Stromal cell of bone marrow (primary cell): ENCODE measurements at places on chromosomes 3 and 15.

DNA sequence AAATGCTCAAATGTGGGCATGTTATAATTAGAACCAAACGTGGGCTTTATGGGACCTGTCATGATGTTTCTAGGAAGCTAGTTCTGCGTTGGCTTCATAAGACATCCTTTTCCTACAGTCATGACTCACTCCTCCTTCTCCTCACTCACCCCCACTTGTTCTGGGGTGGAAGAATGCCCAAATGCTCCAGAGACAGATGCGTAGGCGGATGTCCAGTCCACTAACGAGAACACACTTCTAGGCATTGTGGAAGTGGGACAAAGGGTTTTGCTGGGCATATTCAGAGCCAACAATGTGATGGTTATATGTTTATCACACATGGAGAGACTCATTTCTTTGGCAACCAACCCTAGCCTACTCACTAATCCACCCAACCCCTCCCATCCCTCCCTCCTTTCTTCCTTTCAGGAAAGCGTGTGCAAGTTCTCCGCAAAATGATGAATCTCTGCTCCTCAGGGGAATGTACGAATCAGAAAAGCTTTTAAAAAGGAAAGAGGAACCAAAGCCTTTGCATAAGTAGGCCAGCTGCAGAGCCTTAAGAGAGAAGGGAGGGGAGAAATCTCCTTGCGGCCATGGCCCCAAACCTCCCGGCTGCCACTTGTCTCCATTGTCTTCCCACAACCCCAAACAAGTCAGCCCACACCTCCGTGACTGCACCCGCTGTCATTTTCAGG lies 123.0 kb upstream of the SPRED1 start:
- peak; percentile 100 for DNase-seq

- DNase-seq = no peak
These were observed 29.9 kb downstream of the IGSF10 start for GRCh38 chr3:151430821-151431484.

- peak; percentile 84 for DNase-seq
These were observed 759 bp downstream of the AMOTL2 start for GRCh38 chr3:134373271-134374104.

DNA sequence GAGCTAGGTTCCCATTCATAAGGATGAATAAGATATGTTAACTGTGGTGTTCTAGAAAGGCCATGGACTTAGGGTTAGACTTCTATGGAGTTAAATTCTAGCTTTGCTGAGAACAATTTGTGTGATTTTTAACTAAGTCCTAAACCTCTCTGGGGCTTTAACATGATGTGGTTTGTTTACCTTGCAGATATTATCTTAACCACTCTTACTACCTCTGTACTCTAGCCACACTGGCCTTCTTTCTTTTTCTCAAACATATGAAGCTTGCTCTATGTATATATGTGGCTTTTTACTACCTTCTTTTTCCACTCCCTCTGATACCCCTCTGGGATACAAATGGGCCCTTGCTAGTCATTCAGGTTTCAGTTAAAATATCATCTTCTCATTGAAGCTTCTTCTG lies 108.4 kb downstream of the ZNF609 start:
- DNase-seq = no peak

- DNase-seq = no peak
These were observed 11.2 kb upstream of the P2RY1 start for GRCh38 chr3:152823781-152824180.

DNA sequence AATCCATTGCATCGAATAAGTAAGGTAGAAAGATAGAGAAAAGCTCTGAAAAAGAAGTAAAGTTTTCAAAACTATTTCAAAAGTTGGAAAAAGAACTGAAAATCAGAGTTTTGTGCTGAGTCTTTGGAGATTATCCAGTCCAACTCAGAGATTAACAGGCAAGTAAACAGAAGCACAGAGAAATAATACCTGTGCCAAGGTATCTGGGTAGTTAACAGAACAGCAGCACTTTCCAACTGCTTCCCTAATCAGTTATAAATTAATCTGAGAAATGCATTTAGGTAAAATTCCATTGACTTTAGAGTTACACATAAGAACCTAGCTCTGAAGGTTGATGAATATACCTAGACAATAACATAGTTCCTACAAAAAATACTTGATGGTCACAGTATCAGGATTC lies 355.3 kb downstream of the TBC1D5 start:
- DNase-seq = no peak

GRCh38 chr3:146709969-146710368 lies 104.8 kb upstream of the PLSCR5 start:
- DNase-seq = peak; percentile 13

DNA sequence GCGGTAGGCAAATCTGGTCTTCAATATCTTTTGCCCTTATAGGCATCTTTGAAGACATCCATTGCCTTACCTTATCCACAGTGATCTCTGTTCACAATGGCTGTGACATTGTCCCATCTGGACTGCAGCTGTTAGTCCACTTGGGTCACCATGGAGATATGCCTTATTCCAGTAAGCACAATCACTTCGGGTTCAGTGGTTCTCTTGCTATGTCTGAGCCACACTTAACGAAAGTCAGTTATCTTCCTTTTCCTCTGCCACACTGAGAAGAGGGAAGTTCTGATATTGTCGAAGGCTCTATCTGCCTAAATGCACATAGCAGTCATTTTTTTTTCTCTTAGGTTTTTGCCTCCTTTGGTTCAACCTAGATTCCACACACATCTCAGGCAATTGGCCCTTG lies 119.0 kb upstream of the SATB1 start:
- DNase-seq = no peak

GRCh38 chr3:65888980-65889706 lies 149.6 kb downstream of the MAGI1 start:
- peak; percentile 93 for DNase-seq

DNA sequence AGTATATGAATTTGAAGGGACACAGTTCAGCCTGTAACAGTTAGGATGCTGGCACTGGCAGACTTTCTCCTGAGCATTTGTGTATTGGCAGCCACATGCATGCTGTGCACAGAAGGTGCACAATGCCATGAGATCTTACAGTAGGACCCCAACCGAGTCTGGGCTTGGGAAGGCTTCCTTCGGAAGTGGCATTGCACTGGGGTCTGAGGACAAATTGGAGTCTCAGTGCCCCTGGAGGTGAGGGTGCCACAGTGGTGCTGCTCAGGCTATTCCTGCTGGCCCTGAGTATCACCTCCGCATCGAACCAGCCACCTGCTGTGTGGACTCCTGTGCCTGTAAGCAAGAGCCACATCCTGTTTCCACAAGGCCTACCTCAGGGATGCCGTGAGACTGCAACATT lies 99.5 kb downstream of the DNAJB8 start:
- no peak for DNase-seq

- no peak for DNase-seq
These were observed 43.9 kb downstream of the SRGAP3 start for GRCh38 chr3:9205345-9206143.

DNA sequence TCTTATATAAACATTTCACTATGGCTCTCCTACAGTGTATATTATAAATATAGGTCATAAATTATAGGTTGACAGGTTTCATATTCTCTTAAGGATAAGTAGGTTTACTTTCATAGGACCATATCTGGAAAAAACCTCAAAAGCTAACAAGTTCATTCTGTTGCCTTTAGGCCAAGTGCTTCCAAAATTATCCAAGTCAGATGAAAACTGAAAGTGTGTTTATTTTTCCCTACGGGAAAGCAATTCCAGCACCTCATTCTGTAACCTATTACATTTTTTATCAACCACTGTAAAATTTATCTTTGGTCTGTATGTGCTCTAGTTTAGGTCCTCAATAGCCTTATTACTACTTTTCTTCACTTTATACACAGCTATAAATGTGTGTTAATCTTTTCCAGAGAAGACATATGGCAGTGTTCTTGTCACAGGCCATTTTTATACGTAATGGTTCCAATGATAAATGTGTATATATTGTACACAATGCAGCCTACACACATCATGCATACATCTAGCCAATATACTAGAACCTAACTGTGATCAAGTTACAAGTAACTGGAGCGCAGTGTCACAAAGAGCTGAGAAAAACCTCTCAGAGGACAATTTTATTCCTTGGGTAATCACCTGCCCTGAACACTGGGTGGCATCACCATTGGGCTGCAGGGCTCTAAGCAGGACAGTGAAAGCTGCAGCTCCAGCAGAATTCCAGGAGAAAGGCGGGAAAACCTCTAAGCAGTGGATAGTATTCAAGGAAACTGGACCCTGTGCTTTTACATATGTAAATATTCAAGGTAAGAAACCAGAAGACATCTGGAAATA lies 251.3 kb downstream of the CTNNB1 start:
- DNase-seq = no peak

DNA sequence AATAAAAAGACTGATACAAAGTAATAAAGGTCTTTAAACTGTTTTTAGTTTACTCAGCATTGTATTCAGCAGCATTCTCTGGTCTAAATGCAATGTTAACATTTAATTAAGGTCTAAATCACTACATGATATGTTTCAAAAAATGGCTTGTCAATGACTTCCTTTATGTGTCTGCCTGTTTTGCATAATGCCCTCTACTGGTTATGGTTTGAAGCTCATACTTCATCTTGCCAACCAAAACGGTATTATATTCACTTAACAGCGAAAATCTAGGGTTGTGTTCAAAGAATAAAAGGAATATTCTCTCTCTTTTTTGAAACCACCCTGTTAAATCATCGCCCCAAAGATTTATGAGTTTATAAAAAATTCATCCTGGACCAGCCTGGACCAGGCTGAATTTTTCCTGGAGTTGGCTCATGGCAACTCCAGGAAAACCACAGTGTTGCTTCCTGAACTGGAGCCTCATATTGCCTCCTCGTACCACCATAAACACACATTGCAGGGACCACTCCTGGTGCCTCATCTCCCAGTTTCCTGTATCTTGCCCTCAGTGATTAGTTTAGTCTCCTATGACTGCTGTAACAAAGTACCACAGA lies 6.7 kb upstream of the NCEH1 start:
- DNase-seq = no peak

DNA sequence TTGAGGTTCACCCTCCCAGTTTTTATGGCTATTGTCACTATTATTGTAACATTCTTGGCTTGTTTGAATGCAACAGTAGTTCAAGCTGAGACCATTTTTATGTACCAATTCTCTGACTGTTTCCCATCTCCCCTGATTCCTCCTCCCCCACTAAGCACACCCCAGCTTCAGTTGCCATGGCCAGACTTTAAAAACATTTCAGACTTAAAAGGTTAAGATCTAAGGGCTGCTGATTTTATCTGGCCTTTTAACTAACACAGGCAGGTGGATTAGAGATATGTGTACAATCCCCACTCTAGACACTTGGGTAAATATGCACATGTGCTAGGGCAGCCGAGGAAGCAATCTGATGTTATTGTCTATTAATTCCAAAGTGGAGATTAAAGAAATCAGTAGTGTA lies 386.3 kb upstream of the NR2F2 start:
- DNase-seq = no peak

DNA sequence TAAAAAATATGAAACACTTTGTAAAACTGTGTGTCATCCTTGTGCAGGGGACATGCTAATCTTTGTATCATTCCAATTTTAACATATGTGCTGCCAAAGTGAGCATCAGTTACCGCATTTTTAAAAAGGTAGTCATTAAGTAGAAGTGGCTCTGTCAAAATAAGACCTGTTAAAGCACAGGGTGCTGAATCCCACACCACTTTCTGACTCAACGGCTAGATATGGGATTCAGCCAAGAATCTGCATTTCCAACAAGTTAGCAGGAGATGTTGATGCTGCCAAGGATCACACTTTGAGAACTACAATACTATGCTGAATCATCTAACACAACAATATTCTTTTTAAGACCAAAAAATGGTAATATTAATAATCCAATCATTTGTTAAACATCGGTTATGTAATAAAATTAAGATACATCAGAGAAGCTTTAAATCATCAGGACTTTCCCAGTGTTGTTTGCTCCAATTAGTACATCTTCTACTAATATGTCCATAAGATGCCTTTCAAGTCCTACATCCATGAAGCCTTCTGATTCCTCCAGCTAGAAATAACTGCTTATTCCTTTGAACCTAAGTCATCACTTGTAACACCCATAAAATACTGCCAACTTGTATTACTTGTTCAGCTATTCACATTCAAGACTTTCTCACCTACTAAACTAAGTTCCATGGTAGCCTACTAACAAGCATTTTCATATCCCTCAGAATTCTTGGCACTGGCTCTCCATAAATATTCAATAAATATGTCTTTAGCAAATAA lies 71.1 kb downstream of the TBL1XR1 start:
- DNase-seq = peak; percentile 78

GRCh38 chr3:73056014-73056844 lies 5.2 kb upstream of the EBLN2 start:
- DNase-seq = no peak

DNA sequence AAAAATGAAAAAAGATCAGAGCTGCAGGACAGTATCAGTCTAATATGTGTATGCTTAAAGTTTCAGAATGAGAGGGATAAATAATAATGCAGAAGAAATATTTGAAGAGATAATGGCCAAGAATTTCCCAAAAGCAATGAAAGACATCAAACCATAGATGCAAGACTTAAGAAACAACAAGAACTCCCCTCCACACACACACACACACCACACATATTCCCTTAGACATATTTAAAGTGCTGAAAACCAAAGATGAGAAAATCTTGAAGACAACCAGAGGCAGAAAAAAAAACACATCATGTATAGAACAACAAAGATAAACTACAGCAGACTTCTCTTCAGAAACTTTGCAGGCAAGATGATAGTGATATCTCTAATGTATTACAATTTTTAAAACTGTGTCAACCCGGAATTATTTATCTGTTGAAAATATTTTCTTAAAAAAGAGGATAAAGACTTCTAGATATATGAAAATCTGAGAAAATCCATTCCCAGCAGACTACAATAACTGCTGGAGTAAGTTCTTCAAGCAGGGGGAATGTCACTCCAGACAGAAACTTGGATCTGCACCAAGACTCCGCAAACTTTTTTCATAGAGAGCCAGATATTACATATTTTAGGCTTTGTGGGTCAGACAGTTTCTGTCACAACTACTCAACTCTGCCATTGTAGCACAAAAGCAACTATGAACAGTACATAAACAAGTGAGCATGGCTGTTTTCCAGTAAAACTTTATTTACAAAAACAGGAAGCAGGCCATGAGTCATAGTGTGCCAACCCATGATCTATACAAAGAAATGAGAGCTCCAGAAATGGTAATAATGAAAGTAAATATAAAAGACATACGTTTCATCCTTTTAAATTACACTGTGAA lies 223.4 kb upstream of the CGNL1 start:
- no peak for DNase-seq

DNA sequence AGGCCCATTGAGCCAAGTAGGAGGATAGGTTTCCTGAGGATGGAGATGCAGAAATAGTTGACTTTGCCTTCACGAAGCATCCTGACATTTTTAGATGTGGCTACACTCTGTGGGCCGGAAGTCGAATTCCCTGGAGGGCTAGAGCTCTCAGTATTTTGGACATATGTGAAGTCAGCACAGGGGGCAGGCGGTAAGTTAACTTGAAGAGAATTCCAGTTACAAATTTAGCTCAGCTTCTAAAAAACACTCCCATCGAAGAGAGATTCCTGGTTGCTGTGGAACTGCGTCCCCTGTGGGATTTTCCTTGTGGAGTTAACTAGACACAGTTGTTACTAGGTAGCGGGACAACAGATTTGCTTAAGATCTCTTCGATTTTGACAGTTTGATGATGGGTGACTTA lies 161.9 kb upstream of the RGMA start:
- DNase-seq = no peak

GRCh38 chr3:172138792-172139507 lies 99.6 kb downstream of the FNDC3B start:
- no peak for DNase-seq

- no peak for DNase-seq
These were observed 1.9 kb upstream of the DPH6 start for GRCh38 chr15:35547775-35548364.
